ENCODE measurements at places on chromosomes 7 and 10. TPM values are rescaled to one million over a fixed set of nuclear protein-coding genes. Genes with fewer than 3 reads are reported as not detected.

H2BK1 gene
- total RNA-seq: not detected

DNAAF5 gene
- total RNA-seq: 71.7 TPM

TDRD1 gene
- total RNA-seq: not detected

LRRC18 gene
- total RNA-seq: not detected

LIPF gene
- total RNA-seq: not detected

ZNF117 gene
- total RNA-seq: 0.16 TPM

PSD gene
- 0.61 TPM for total RNA-seq

OR6V1 gene
- total RNA-seq: not detected

PNLIPRP1 gene
- not detected for total RNA-seq

MEOX2 gene
- not detected for total RNA-seq

LRIT1 gene
- not detected for total RNA-seq

PPRC1 gene
- 10.8 TPM for total RNA-seq

ZNF479 gene
- total RNA-seq: not detected

NODAL gene
- total RNA-seq: not detected

GALNT17 gene
- 0.03 TPM for total RNA-seq

DPYSL4 gene
- total RNA-seq: 2.5 TPM

IGFBP3 gene
- 46.4 TPM for total RNA-seq

DNA sequence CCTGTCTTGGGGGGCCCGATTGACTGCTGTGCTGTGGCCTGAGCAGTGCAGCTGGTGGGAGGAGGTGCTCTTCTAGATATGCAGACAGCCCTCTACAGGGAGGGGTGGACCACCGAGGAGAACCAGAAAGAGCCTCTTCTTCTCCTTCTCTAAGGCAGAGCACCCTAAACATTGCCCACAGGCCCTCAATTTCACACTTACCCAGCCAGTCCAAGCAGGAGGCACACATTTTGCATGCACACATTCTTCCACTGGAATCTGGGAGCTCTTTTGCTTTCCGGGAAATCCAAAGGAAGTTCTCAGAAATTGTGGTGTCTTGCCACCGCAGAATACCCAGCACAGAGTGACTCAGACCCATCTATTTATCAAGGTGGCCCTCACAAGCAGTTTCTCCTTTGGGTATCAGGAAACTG lies 45.8 kb downstream of the EEPD1 start:
- DNase-seq: no peak

- DNase-seq: no peak
Measured at GRCh38 chr10:62388328-62388727, 14.2 kb downstream of the ZNF365 start.

GRCh38 chr10:80462981-80463741 lies 9.1 kb downstream of the TSPAN14 start:
- DNase-seq: no peak

DNA sequence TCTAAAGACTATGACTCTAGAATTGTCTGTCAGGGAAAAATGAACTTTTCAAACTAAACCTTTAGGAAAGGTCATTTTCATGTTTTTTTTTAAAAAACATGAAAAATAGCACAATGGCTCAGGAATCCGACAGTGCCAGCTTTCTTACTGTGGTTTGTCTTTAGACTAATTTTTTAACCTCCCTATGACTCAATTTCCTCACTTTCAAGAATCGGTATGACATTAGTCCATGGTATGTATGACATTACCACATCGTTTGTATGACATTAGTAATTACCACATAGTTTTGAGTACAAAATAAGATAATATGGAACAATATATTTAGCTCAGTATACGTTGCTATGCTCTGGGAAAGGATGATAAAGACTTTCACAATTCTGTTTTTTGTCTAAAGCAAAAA lies 383.2 kb downstream of the PTPRN2 start:
- DNase-seq: no peak

DNA sequence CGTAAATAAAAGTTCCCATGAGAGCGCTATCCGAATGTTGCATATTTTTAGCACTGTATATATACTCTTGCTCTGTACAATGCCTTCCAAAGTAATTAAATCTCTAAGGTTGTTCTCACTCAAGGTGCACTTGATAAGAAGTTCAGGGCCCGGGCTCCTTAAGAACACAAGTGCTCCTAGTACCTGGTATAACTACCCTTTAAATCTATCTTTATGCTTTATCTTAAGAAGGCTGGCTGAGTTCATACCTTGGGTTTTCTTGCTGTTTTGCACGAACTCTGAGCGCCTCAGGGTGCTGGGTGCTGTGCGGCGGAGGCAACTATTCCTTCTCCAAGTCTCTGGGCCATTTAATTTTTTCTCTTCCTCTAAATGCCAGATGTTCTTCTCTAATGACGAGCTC lies 80.4 kb downstream of the DNMBP start:
- DNase-seq: no peak

GRCh38 chr10:131947631-131948347 lies 33.9 kb downstream of the BNIP3 start:
- no peak for DNase-seq

- peak; percentile 30 for DNase-seq
Measured at GRCh38 chr10:17836942-17837341, 27.8 kb downstream of the MRC1 start.

- DNase-seq: peak; percentile 39
Measured at GRCh38 chr7:98514211-98515031, 102.7 kb upstream of the NPTX2 start.

DNA sequence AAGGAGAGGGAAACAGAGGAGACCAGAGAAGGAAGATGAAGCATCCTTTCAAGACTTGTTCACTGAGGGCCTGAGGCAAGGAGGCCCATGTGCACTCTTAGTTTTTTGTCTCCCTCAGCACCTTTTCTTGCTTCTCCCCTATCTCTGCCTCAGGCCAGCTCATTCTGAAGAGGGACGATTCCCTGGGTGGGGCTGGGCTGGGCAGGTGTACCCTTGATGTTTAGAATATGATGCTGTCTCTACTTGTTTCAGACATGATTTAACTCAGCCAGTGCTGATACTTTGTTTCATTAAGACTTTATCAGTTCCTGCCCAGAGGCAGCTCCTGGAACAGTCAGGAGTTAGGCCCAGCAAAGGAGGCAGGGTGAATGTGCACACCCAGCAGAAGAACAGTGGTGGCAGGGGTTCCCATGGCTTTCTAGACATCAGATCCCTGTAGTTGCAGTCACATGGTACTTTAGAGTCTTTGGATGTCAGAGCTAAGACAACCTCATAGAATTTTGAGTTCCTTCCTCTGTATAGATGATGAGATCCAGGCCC lies 3.4 kb downstream of the PRXL2A start:
- DNase-seq: no peak

GRCh38 chr10:110681023-110681681 lies 37.0 kb downstream of the RBM20 start:
- DNase-seq: peak; percentile 57

DNA sequence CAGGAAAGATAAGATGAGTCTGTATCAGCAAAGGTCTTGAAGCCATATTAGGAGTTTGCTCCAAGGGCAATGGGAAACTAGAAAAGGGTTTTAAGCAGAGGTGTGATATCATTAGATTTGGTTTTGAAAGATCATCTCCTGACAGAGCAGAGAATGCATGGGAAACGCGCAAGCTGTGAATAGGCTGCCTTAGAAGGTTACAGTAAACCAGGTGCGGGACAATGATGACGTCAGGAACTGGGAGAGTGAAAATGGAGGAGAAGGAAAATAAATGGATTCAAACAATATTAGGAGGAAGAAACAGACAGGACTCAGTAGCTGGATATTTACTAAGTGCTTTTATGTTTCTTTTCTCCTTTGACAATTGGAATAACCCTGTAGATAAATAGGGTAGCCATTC lies 50.6 kb downstream of the CACNB2 start:
- no peak for DNase-seq

- no peak for DNase-seq
Measured at GRCh38 chr7:149696280-149696679, 77.1 kb downstream of the ZNF467 start.

GRCh38 chr7:83873459-83873858 lies 224.5 kb upstream of the SEMA3E start:
- DNase-seq: no peak

GRCh38 chr7:26156451-26157420 lies 4.7 kb downstream of the NFE2L3 start:
- DNase-seq: peak; percentile 93

- DNase-seq: no peak
Measured at GRCh38 chr10:76582531-76582930, 1055.1 kb downstream of the KCNMA1 start.

- DNase-seq: no peak
Measured at GRCh38 chr7:94239661-94240234, 154.9 kb upstream of the COL1A2 start.

DNA sequence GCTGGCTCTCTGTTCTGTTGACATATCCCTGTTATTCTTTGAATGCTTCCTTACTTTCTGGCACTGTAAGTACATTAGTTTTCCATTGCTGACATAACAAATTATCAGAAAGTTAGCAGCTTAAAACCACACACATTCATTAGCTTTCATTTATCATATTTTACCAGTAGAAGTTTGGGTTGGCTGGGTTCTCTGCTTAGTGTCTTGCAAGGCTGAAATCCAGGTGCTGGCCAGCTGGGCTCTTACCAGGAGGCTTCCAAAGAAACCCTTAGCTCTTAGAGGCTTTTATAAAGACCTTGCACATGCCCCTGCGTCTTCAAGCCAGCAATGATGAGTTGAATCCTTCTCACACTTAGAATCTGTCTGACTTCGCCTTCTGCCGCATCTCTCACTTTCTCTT lies 160.6 kb downstream of the MLLT10 start:
- no peak for DNase-seq

- peak; percentile 37 for DNase-seq
Measured at GRCh38 chr10:118832241-118832651, 77.5 kb upstream of the CACUL1 start.

DNA sequence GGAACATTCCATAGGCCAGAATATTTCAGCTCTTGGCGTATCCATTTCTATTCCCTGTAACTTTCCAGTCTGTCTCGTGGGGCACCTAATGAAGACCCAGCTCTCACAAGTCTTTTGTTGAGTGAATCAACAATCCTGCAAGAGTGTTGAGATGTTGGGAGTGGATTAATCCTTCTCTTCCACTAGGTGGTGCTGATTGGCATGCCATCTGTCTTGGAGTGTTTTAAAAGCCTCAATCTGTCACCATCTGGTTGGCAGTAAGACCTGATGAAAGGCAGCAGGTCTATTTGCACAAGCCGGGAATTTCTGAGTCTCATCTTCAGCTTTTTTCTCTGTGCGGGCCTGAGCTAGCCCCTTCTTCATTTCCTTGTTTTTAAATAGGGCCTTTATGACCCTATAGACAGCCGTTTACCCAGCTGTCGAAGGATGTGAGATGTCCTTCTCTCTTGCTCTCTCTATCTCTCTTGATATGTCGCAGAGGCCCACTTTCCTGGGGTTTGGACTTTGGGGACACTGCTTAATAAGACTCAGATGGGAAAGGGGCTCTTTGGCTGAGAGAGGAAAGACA lies 180.5 kb downstream of the ZNF365 start:
- peak; percentile 68 for DNase-seq

DNA sequence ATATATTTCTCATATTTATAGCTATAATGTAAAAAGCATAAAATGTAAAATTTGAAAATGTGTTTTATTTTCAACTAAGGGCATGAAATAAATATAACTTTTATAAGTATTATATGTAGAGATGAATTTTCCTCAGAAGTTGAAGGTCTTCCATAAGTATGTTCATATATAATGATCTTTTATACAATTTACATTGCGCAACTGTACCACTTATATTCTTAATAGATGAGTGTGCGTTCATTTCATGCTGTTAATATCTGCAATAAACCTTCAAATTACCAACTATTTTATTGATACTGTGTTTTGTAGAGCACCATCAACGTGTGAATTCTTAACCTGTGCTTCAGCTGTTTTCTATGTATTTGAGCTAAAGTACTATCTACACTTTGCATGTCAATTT lies 285.3 kb downstream of the CNTNAP2 start:
- DNase-seq: no peak

GRCh38 chr10:79381804-79382221 lies 34.5 kb downstream of the PPIF start:
- no peak for DNase-seq

DNA sequence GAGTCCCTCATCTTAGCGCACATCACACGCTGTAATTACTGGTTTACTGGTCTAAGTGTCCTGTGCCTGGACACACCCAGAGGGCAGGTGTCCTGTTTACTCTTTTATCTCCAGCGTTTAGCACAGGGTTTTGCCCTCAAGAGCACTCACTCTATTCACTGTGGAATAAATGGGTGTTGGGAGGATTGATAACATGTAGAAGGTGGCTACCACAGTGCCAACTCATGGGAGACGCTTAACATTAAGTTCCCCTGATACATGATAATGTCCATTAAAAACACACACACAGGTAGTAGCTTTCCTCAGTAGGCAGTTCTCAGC lies 96.1 kb upstream of the EFCAB10 start:
- DNase-seq: no peak

GRCh38 chr10:25336330-25336729 lies 161.5 kb downstream of the GPR158 start:
- no peak for DNase-seq

- DNase-seq: peak; percentile 29
Measured at GRCh38 chr7:158541346-158542010, 46.1 kb downstream of the PTPRN2 start.

GRCh38 chr10:132630666-132631337 lies 93.2 kb downstream of the INPP5A start:
- DNase-seq: no peak

DNA sequence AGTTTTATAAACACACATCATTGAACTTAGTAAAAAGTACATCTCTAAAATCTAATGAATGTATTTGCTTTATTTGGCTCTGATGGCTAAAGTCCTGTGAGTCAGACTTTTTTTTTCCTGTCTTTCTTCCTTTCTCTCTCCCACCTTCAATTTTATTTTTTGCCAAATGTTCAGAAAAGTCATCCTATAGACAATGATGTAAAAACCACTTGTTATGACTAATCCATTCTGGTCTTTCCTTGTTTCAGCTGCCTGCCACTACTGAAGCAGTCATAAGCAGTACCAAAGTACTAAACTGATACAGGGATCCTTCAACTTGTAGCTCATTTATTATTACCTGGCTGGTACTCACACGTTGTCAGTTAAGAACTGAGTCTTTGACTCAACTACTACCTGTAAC lies 23.9 kb downstream of the HECTD2 start:
- no peak for DNase-seq

- no peak for DNase-seq
Measured at GRCh38 chr10:48418189-48418788, 111.8 kb downstream of the MAPK8 start.

DNA sequence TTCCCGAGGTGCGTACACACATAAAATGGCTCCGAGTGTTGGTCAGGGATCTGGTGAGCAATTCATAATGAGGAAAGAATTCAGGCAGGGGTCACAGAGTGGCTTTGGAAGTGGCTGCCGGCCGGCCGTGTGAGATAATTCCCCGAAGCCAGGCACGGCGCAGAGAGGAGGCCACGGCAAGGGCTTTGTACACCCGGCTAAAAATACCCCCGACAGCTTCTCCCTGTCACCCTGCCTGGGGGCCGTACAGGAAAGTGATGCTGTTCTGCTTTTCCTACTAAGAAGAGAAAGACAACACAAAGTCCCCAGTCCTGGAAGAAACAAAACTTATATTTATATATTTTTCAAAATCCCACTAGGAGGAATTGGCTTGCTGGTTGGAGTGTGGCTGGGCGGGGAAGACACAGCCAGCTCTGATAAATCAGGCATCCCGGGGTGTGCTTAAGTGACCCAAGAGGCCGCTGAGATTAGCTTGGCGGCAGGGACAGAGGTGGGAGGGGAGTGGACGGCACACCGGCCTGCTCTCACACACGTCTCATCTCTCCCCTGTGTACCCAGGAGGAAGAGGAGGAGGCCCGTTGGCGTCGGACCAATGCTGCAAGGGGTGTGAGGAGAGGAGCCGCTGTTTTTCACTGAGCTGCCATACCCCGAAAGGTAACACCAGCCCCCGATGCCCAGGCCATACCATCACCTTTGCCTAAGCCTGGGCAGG lies 70.5 kb downstream of the ZMIZ1 start:
- no peak for DNase-seq

All from SK-MEL-5 (cell line).